ENCODE measurements at places on chromosomes 12 and 14.
A peak's percentile ranks its signal among the peaks of the same experiment; 100 is the strongest.

- no peak for DNase-seq
These were observed 3.9 kb downstream of the CTDSP2 start for GRCh38 chr12:57842342-57843294.

DNA sequence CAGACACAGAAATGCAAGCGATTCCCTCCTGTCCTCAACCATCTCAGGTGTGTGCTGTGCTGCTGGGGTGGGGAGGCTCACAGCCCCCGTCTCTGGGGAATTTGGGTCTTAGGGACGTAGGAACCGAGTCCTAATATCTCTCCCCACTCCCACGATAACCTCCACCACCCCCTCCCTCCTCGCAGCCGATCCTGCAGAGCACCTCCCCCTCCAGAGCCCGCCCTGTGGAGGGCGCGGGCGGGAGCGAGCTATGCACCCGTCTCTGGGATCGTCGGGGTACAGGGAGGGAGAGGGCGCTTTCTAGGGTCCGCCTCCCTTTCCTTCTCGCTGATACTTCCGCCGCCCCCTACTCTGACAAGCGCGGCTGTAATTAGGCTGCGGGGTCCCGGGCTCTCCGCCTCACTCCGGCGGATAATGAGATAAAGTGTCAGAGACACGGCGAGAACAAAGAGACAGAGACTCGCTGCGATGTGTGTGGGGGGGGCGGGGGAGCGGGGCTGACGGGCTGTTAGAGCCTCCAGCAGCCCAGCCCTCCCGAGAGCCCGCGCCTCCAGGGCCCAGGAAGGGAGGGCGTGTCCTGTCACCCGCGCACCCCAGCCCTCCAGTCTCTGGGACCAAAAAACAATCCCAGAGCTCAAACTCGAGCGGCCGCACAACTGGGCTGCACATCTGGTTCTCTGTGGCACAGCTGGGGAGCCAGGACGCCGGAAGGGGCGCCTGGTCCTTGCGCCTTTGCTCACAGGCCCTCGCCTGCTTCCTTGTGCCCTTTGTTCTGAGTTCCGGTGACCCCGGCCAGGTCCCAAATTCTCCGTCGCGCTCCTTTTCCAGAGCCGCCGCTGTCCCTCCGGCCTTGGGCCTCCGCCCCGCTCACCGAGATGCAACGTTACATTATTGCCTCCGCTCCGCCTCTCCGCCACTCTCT, 8.7 kb downstream of the SHMT2 start:
- peak; percentile 56 for DNase-seq

GRCh38 chr12:1934068-1934467, 15.6 kb upstream of the CACNA2D4 start:
- DNase-seq, result no peak

GRCh38 chr12:45166056-45166455, 49.8 kb upstream of the ANO6 start:
- DNase-seq, result no peak

DNA sequence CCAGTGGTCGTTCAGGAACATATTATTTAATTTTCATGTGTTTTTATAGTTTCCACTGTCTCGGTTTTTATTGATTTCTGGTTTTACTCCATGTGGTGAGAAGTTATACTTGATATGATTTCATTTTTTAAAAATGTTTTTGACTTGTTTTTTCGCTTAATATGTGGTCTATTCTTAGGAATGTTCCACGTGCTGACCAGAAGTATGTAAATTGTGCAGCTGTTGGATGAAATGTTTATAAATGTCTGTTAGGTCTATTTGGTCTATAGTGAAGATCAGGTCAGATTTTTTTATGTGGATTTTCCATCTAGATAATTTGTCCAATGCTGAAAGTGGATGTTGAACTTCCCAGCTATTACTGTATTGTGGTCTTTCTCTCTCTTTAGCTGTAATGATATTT, 433.8 kb upstream of the MIS18BP1 start:
- no peak for DNase-seq

- DNase-seq, result no peak
These were observed 40.4 kb upstream of the LGR5 start for GRCh38 chr12:71399197-71399596.

DNA sequence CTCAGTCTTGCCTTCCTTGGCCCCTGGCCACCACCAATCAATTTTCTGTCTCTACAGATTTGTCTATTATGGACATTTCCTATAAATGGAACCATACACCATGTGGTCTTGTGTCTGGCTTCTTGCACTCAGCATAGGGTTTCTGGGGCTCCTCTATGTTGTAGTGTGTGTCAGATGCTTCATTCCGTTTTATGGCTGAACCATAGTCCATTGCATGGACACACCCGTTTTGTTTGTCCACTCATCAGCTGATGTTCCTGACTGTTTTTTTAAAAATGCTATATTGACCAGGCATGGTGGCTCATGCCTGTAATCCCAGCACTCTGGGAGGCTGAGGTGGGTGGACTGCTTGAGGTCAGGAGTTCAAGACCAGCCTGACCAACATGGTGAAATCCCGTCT, 21.0 kb downstream of the ARL6IP4 start:
- no peak for DNase-seq

- no peak for DNase-seq
These were observed 181.9 kb downstream of the PRKCH start for GRCh38 chr14:61503167-61503801.

- no peak for DNase-seq
These were observed 59.0 kb downstream of the CLMN start for GRCh38 chr14:95260537-95261361.

DNA sequence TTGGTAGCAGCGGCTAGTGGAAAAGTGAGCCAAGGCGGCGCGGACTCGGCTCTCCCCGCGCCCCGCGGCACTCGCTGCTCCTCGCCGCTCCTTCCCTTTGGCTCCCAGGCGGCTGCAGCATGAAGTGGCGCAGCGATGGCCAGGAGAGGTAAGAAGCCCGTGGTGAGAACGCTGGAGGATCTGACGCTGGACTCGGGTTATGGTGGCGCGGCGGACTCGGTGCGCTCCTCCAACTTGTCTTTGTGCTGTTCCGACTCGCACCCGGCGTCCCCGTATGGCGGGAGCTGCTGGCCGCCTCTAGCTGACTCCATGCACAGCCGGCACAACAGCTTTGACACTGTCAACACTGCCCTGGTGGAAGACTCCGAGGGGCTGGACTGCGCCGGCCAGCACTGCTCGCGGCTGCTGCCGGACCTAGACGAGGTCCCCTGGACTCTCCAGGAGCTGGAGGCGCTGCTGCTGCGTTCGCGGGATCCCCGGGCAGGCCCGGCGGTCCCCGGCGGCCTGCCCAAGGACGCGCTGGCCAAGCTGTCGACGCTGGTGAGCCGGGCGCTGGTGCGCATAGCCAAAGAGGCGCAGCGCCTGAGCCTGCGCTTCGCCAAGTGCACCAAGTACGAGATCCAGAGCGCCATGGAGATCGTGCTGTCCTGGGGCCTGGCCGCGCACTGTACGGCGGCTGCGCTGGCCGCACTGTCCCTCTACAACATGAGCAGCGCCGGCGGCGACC, 225.6 kb upstream of the CRY1 start:
- DNase-seq, result peak; percentile 59

DNA sequence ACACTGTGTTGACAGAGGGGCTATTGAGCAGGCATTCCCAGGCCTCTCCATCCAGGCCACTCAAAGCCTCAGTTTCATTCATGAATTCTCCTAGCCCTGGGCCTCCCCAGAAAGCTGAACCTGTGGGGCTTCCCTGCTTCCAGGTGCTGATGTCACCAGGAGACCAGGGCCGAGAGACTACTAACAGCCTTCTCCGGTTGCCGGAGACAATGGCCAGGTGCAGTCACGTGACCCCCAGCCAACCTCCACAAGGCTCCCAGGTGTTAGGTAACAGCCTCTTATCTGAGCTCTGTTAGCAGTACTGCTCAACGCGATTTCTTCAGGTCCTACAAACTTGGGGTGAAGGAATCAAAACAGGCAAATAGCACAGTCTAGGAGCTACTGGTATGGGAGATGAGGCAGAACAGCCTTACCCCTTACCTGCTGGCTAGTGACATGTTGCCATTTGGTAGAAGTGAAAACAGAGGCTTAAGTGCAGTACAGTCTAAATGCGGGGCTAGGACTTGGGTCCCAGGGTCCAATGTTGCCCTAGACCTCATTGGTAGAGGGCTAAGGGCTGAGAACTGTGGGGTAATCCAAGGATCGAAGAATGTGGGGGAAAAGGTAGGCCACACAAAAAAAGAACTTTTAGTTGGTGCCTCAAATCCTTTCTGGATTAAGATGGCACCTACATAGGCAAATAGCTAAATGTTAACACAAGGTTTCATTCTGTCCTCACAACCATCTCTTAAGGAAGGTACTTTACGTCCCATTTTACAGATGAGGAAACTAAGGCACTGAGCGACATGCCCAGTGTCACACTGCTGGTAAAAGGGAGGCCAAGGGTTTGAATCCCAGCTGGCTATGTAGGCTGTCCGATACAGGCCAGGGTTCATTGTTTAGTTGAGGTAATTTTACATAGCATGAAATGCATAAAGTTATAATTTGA, 3.8 kb downstream of the CCDC88C start:
- DNase-seq, result no peak

DNA sequence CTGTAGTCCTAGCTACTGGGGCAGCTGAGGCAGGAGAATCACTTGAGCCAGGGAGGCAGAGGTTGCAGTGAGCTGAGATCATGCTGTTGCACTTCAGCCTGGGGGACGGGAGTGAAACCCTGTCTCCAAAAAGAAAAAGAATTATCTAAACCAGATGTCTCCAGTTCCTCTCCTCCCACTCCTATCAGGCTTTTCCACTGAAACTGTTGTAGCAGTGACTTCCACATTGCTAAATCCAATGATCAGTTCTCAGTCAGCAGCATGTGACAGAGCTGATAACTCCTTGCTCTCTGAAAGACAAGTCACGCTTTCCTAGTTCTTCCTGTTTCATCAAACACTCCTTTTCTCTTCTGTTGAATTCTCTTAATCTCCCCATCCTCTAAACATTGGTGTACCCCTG, 8.6 kb downstream of the SLC38A6 start:
- no peak for DNase-seq

DNA sequence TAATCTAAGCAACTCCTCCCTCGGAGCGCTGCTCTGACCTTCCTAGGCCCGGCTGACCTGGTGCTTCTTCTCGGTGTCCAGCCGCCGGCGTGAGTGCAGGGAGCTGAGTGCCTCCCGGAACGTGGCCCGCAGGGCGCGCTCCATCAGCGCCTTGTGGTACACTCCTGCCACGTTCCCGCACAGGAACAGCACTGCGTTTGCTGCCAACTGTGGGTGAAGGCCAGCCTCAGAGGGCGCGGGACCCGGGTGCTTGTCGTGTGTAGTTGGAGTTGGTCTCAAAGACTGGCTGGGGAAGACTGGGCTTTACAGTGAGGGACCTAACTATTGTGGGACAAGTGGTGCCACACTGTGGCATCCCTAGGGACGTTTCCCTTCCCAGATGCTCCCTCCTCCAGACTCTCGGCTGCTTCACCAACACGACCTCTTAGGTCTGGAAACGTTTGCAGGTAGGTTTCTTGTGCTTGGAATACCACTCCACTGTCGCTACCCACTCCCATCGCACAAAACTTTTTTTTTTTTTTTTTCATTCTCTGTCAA, 3.1 kb downstream of the ADCY4 start:
- DNase-seq, result peak; percentile 46

DNA sequence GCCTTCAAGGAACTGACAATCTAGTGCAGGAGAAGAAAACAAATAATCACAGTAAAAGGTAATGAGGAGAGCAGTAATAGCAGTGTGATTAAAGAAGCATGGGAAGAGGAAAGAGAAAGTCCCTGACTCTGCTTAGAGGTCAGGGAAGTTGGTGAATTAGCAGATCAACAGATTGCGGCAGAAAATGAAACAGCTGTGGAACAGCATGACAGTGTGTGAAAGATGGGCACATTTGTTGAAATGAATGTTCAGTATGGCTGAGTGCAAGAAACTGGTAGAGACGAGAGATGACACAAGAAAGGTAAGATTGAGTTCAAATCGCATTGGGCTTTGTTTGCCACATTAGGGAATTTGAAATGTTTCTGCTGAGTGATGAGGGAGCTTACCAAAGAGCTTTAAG, 63.7 kb upstream of the RASSF8 start:
- no peak for DNase-seq

GRCh38 chr14:21081521-21082142, 11.5 kb downstream of the ARHGEF40 start:
- no peak for DNase-seq

GRCh38 chr14:89014569-89014850, 190.1 kb downstream of the TTC8 start:
- no peak for DNase-seq

GRCh38 chr12:53804429-53804828, 52.6 kb upstream of the CISTR start:
- no peak for DNase-seq

- DNase-seq, result peak; percentile 92
These were observed at the start of gene ESPL1 for GRCh38 chr12:53267999-53268629. Gene ESPL1 (plus strand): TSS chr12:53268299. CDS start chr12:53268767, 468 bp downstream.

GRCh38 chr12:131721548-131721947, 10.7 kb downstream of the SFSWAP start:
- no peak for DNase-seq

- DNase-seq, result no peak
These were observed 128.6 kb upstream of the PLEKHG7 start for GRCh38 chr12:92574051-92574783.

DNA sequence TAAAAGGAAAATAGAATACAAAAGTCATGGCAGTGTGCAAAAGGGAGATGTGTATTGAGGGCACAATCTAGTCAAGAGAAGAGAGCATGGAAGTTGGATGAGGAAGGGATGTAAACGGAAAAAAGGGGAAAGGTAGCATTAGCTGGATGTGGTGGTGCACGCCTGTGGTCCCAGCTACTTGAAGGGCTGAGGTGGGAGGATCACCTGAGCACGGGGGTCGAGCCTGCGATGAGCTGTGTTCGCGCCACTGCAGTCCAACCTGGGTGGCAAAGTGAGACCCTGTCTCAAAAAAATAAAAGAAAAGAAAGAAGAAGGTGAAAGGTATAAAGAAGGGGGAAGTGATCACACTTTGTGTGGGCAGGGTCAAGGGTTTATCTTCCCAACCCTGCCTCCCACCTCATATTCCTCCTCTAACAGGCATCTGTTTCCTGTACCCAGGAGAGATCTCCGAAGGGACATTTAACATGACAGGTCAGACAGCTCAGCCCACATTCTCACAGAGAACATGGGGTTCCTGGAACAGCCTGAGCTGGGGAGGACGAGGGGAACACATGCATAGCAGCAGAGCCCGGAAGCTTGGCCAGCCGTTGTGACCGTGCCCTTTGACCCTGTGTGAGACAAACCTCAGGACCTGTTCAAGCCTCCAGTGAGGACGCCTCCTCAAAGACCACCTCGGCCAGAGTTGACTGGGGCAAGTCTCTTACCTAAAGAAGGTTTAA, 8.9 kb downstream of the RNASE11 start:
- no peak for DNase-seq

DNA sequence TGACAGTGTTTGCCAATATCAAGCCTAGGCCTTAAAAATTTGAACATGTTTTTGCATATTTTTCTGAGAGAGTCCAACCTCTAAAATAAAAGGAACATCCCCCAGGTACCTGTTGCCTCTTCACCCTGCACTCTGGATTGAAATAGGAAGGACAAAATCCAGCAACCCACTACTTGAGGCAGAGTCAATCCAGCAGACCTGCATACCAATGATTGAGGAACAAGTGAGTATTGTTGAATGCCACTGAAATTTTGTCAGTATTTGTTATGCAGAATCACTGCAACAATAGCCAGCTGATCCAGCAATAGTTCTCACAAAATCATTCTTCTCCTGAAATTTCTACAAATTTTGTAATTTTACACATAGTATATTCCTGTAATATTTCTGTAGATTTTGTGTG, 460.6 kb upstream of the FOXG1 start:
- no peak for DNase-seq

- DNase-seq, result no peak
These were observed 202.4 kb downstream of the ITPR2 start for GRCh38 chr12:26630546-26631027.

GRCh38 chr12:80116735-80117134, 17.4 kb downstream of the OTOGL start:
- no peak for DNase-seq

All from activated naive CD8-positive, alpha-beta T cell treated with anti-CD3 and anti-CD28 coated beads, Interleukin-2, amount 10 ng/mL, durations not matched to agents 7 days and 5 days (primary cell).